HL-60 (cell line): ENCODE measurements at places on chromosomes 4 and X.

- DNase-seq: peak; percentile 25
Measured at GRCh38 chrX:3811331-3812311, 98.2 kb upstream of the PRKX start.

DNA sequence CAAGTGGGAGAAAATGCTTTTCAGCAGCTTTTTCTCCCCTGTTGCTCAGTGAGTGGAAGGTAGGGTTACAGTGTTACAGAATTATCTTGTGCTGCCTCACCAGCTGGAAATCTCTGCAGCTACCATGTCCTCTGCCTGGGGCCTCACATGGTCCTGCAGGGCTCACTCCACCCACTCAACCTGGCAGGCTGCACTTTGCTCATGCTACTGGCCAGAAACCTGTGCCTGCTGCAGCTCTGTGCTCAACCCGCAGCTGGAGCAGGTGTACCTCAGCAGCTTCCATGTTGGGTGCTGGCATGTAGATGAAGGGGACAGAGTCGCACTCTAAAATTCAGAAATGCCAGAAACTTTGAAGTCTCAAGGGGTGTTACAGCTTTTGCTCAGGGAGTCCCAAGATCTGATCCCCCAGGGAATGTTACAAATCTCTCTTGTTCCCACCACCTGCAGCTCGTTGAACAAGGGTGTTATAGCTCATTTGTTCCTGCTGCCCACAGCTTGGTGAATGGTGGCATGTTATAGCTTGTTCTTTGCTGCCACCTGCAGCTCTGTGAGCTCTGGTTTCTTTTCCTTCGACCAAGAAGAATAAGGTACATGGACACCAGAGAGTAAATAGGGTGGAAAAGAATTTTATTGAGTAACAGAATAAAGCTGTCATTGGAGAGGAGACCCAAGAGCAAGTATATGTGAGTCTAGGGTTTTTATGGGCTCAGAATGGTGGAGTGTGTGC is 845.8 kb downstream of the TECRL start:
- DNase-seq: no peak

DNA sequence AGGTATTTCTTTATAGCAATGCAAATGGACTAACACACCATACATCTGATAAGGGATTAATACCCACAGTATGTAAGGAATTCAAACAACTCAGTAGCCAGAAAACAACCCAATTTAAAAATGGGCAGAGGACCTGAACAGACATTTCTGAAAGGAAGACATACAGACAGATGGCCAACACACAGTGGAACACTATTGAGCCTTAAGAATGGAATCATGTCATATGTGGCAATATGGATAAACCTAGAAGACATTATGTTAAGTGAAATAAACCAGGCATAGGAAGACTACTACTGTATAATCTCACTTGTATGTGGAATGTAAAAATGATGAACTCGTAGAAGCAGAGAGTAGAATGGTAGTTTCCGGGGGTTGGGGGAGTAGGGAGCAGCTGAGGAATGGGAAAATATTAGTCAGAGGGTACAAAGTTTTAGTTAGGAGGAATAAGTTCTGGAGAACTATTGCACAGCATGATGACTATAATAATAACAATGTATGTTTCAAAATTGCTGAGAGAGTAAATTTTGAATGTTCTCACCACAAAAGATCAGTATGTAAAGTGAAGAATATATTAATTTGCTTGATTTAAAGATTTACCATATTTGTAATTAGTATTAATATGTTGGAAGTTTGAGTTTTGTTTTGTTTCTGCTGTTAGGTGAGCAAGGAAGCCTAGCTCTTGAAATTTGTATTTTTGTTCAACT is 25.2 kb downstream of the WDR44 start:
- no peak for DNase-seq

- no peak for DNase-seq
Measured at GRCh38 chr4:81659051-81659450, 187.3 kb upstream of the RASGEF1B start.

GRCh38 chr4:110294165-110294564 is 95.8 kb upstream of the ELOVL6 start:
- DNase-seq: no peak

- no peak for DNase-seq
Measured at GRCh38 chrX:11355259-11355909, 62.2 kb downstream of the AMELX start.

GRCh38 chr4:151114986-151115385 is 15.6 kb downstream of the RPS3A start:
- no peak for DNase-seq

GRCh38 chr4:61312526-61312925 is 112.4 kb downstream of the ADGRL3 start:
- DNase-seq: no peak

- DNase-seq: no peak
Measured at GRCh38 chr4:43607827-43608461, 715.4 kb downstream of the GRXCR1 start.
